ENCODE measurements at places on chromosomes 16 and 17. TPM values are rescaled to one million over a fixed set of nuclear protein-coding genes. Genes with fewer than 3 reads are reported as not detected.

DNA sequence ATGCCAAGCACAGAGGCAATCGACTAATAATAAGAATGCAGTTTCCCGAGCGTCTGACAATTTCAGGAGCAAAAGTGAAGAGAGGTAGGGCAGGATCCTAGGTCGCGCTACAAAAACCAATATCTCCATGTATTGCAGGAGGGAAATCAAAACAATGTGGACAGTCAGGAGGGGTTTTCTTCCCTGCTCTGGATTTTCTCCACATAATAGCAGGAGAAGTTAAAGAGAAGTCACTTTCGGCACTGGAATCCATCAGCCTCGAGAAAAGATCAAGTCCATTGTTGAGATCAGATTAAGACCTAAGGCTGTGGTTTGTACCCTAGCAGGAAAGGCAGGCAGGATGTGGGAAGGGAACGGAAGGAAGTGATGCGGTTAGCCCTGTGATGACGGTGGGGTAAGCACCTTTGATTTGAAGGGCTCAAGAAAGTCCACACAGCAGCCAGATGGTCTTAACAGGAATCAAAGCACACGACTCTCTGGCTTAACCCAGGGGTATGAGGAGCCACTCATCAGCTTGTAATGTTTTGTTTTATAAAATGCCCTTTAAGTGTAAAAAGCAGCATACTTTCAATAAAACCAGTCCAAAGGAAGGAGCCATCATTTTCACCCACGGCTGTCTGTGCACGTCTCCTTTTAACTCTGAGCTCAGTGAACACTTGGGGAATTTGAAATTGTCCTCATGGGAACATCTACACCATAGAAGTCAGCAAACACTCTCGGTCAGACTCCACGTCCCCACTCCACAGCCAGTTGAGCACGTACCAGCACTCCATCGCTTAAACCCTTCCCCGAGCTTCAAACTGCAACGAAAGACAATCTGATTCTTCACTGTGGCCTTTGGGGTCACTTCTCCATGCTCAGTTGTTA lies 15.8 kb upstream of the AKTIP start:
- peak; percentile 95 for DNase-seq

DNA sequence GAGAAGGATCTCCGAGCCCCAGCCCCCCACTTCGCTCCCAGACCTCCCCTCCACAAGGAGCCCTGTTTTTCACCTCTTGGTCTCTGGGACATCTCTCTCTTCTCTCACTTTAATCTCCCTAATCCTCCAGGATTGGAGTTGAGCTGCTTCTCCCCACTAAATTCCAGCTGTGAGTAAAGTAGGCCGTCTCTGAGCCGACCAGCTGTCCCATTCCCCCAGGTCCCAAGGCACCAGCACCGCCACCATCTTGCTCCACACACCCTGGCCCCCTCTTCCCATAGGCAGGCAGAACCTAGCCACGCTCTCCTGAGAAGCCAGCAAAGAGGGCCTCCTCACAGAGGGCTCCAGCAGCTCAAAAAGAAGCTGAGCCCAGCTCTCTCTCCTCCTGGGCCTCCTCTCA lies 878 bp downstream of the DLG4 start:
- DNase-seq = no peak

- no peak for DNase-seq
Observed at GRCh38 chr17:73324160-73324475, 12.3 kb upstream of the CDC42EP4 start.

DNA sequence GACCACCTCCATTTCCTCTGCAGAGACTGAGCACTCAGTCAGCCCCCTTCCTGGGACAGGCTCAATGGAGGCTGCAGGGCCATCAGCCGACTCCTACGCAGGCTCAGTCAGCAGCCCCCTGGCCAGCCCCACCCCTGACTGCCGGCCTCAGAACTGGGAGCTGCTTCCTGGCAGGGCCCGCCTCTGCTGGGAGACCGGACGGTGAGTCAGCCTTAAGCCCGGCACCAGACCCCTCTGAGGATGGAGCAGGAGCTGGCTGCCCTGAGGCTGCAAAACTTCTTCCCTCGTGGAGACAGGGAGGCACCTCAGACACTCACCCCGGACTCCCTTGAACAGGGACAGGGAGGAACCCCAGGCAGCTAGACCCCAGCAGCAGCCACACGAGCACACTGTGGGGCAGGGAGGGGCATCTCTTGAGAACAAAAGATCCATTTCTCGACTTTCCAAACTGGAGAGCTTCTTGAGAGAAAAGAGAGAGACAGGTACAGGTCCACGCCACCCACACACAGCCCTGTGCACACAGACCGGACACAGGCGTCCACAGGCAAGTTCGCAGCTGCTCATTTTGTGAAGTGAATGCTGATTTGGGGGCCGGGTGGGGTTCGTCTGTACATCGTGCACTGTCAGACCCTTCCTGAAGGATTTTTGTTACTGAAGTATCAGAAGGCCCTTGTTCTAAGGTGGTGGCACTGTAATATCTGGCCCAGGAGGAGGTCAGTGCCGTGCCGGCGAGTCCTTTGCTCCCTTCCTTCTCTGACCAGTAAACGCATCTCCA lies 1.3 kb upstream of the TUBB3 start:
- peak; percentile 72 for DNase-seq

Gene HAPSTR1
- 63.8 TPM for total RNA-seq

DNA sequence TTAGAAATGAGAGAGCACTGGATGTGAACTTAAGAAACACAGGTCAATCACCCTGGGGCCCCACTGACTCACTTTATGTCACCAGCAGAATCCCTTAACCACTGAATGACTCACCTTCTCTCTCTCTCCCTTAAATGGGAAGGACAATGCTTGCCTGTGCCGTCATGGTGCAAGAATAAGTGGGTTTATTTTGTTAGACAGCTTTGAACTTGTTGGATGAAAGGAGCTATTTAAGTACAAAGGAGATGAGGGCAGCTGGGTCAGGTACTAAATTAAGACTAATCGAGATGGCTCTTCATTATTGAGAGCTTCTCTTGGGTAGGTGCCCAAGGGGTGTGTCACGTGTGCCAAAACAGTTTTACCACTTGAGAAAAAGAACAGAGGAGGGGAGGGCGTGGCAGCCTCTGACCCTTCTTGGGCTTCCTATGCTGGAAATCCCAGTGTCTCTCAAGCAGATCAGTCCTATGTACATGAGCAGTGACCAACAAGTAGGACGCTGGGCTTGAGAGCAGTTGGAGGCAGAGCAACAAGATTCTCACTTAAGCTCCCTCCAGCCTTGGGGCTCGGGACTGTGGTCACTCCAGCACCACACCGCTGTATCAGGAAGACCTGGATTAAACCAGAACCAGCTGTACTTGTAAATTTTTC lies 6.7 kb upstream of the KRT31 start:
- DNase-seq = peak; percentile 62

DNA sequence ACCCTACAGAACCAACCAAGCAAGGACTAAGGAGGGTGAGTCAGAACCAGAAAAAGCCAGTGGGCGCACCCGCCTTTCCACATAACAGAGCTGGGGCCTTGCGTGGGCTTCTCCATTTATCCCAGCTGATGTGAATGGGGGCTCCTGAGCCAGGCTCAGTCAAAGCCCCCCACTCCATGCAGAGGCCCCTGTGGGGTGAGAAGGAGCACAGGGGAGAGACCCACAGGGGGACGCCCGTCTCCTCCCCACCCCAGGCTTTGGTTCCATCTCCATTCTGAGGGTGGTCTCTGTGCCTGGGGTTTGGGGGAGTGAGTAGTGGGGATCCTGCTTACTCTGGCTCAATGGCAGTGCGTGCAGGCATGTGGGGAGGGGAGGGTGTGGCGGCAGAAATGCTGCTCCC lies 210.1 kb upstream of the TNRC6C start:
- DNase-seq = no peak

All from activated CD8-positive, alpha-beta memory T cell treated with anti-CD3 and anti-CD28 coated beads, Interleukin-2, amount 10 ng/mL, durations not matched to agents 7 days and 5 days (primary cell).